Iris pigment epithelial cell (primary cell): ENCODE measurements at places on chromosomes 7 and 10.

DNA sequence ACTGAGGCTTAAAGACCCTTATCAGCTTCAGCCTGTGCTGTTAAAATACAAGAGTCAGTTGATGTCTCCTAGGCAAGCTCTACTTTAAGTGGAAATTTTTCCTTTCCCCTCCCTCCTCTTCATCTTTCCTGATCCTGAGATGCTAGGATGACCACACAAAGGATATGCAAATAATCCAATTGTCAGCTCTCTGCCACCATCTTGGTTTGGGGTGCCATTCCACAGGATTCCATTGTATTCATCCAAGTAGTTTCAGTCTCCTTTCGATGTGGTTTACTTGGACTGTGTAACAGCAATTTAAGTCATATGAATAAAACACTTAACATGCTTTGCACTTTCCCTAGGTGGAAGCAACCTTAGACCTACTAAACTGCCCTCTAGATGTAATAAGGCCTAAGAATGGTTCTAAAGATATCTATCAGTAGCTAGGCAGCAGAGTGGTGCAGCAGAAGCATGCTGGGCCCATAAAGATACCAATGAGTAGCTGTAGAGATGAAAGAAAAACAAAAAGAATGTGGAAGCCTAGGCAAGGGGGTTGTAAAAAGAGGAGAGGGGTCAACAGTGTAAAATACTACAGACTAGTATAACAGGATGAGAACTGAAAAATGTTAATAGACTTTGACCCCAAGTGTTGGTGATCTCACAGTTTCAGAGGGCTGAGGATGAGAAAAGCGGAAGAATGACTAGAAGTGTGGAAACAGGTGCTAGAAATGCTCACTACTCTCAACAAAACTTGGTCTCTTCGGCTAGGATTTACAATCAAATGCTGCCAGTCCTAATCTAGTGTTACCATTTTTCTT lies 2.4 kb upstream of the CFAP69 start:
- no peak for DNase-seq

- no peak for DNase-seq
Observed at GRCh38 chr7:92872701-92873100, 36.3 kb upstream of the CDK6 start.

DNA sequence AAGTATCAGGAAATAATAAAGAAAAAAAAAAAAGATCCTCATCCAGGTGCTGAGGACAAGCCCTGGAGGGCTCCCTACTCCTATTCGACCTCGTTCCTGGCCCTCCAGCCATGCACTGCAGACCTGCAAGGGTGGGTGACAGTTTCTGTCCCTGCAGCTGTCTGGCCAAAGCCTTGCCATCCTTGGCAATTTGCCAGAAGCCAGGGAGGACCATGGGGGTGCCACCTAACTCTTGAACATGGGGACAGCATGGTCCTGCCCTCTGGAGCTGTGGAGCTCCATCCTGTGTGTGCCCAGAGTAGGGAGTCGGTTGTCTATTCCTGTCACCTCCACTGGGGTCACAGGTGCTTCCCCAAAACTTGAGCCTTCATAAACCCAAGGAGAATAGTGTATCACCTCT lies 27.8 kb downstream of the DMBT1 start:
- no peak for DNase-seq

DNA sequence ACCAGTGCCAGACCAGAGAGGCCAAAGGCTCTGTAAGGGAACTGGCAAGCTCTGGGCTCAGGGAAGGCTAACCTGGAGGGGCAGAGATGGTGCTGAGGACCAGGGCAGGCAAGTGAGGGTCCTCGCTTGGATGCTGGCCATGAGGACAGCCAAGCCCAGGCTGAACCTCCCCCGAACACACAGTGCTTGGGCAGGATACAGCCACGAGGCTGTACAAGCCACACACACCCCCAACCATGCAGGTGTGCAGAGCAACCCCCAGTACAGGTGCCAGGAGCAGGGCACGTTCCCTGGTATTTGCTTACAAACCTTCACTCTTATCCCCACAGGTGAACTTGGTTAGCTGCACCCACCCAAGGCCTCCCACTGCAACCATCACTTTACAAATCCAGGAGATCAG lies 185.7 kb downstream of the GRID1 start:
- DNase-seq, result no peak

DNA sequence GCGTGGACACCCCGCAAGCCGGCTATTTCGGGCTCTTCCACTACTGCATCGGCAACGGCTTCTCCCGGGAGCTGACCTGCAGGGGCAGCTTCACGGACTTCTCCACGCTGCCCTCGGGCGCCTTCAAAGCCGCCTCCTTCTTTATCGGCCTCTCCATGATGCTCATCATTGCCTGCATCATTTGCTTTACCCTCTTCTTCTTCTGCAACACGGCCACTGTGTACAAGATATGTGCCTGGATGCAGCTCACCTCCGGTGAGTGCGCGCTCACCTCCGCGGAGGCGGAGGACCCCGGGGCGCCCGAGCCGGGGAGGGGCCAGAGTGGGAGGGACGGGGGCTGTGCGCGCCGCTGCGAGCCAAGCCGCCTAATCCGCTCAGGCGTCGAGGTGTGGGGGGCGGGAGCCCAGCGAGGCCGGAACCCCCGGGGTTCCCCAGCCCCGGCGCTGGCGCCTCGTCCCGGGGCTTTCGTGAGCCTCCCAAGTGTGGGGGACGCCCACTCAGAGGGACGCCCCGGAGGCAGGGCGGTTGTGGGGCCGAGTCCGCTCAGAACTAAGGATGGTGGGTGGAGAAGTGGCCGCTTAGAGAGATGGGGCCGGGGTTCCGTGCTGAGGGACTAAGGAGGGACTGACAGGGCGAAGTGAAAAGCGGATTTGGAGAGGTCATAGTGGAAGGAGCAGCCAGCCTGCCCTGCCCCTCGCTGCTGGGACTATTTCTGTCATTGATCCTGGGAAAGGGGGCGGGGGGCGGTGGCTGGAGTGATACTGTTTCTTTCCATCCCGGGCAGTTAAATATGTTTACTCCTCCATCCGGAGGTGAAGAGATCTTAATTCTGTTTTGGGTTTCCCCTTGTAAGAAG lies 795 bp downstream of the LHFPL3 start:
- DNase-seq, result peak; percentile 3

DNA sequence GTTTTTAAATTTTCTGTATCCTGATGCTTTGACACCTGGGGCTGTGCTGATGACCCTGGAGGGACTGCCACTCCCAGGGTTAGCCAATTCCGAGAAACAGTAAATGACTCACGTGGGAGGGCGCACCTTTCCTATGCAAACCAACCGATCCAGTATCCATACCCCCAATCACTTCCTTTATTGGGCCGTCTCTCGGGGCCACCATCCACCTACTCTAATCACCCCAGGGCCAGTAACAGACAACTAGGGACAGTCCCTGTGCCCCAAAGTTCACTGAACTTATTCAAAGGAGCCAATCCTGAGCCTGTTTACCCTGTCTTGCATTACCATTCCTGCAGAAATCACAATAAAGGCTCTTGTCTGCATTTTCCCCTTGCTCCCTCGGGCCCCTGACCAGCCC lies 6.6 kb upstream of the LGI1 start:
- DNase-seq, result no peak

GRCh38 chr7:66974986-66975590 lies 20.3 kb downstream of the SBDS start:
- no peak for DNase-seq

DNA sequence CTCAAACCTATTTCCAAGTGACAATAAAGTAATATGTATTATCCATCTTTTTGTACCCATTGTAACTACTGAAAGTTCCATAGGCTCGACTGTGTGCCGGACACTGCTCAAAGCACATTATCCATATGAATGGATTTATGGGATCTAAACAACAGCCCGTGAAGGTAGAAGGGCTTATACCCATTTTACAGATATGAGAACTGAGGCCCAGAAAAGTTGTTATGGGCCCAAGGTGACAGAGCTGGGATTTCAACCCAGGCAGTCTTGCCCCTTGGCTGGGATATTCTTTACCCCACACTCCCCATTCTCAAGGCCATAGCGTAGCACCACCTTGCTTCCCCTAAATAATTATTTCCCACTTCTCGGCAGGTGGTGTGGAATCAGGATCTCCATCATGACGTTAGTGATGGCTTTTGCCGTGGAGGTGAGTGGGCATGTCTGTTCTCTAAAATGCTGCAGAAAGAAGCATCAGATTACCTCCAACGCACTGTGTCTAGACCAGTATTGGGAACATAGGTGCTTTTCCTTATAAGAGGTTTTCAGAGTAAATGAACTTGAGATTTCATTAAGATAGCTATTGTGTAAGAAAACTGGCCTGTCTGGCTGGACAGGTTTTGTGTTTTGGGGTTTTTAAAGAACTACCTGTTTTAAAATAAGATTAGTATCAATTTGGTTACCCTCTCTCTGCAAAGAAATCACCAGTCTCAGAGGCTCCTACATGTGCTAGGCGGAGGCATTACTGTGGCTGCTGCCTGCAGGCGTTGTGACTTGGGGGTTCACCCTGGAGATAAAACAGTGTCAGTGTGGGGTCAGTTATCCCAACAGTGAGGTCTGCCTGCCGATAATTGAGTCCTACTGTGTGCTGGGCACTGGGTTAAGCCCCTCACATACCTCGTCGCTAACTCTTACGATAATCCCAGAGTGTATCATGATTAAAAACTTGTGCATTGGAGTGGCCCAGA lies 85.1 kb upstream of the SDK1 start:
- DNase-seq, result no peak

GRCh38 chr10:118564114-118564513 lies 31.3 kb downstream of the PRLHR start:
- DNase-seq, result no peak

- peak; percentile 90 for DNase-seq
Observed at GRCh38 chr10:32149252-32149955, 93.2 kb upstream of the KIF5B start.

GRCh38 chr7:33959676-33960075 lies 54.3 kb downstream of the BMPER start:
- DNase-seq, result no peak

- no peak for DNase-seq
Observed at GRCh38 chr10:132753596-132753995, 32.4 kb downstream of the NKX6-2 start.

DNA sequence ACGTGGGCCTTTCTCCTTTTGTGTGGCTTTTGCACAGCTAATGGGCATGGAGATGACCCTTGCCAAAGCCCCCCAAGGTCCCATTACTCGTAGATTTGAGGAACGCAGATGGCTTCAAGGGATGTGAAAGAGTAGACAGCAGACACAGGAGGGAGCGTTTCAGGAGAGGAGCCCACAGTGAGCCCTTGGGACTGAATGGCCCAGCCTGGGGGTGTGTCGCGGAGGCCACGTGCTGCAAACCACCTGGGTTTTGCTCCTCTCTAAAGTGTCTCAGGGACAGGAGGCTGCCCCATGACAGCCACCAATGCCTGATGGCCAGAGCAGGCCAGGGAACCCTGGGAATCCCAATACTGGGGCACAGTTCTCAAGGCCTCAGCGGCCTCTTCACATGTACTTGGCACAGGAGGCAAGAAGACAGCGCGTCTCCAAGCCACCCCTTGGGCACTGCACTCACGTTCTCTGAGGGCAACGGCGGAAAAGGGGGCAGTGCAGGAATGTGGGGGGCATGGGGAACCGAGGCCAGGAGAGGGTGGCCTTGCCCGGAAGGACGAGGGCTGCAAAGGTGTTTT lies 185.2 kb downstream of the WDR37 start:
- DNase-seq, result no peak

GRCh38 chr10:111161109-111161874 lies 84.5 kb downstream of the ADRA2A start:
- DNase-seq, result no peak

DNA sequence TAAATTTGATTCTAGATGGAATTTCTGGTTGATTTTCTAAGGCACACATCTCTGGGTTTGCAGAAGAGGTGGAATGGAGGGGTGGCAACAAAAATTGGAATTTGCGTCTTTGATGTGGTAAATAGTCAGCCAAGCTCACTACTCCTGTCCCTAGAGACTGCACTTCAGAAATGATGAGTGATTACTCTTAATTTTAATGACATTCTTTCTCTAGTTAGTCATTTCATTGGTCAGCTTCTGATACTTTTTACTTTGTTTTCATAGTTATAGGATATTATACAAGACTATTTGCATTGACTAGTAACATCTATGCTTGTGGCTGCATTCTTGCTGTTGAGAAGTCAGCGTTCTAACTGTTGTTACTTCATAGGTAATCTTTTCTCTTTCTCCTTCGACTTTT lies 658.3 kb downstream of the SUGCT start:
- DNase-seq, result no peak

GRCh38 chr7:135179321-135179925 lies 8.9 kb upstream of the CYREN start:
- no peak for DNase-seq

DNA sequence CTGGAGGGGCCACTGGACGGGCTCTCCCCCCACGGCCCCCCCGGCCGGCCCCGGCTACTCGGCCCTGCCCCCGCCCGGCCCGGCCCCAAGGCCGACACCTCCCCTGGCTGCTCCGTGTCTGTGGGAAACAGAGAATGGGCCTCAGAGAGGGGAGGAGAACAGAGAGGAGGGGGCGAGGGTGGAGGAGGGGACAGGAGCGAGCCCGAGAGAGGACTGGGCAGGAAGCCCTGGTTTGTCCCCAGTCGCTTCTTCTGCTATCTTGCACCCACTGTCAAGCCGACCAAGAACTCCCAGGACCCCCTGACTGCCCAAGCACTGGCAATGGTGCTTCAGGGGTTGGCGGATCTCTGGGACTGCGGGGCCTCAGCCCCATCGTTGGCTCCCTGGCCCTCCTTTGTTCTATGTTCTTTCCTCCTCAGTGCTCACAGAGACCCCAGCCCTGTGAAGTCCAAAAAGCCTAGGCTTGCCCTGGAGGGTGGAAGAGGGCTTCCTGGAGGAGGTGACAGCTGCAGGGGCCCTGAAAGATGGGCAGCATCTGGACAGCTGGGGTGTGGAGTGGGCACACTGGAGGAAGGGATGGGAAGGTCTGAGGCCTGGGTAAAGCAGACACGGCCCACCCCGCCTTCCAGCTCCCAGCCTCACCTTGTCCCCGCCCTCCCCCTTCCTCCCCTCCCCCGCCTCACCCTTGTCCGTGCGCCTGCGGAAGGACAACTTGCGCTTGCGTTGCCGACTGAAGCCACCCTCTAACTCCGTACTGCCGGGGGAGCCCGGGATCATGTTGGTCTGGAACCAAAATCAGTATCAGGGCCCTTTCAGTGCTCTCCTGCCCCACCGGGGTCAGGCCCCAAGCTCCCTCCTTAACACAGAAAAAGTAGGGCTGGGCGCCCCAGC lies 30.1 kb downstream of the KCNH2 start:
- DNase-seq, result no peak

DNA sequence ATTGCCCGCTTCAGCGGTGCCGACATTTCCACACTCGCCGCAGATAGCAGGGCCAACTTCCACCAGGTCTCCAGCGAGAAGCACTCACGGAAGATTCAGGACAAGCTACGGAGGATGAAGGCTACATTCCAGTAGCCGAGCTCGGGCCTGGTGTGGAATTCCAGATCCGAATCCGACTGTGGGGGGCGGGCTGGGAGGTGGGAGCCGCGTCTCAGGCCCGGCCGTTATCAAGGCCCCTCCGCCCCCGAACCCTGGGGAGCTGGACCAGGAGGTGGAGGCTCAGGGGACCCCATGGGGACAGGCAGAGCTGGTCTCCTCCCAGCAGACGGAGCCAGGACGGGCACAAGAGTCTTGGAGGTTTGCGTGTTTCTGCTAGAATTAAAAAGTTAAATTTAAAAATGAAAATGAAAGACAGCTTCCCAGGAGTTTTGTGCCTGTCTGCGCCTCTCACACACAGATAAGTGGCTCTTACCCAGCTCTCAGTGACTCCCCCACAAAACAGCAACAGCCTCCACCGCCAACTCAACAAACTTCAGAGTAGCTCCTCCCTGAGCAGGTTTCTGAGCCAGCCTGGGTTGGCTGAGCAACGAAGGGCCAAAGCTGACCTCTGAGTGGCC lies 5.2 kb upstream of the UTF1 start:
- no peak for DNase-seq

- DNase-seq, result peak; percentile 86
Observed at GRCh38 chr10:63376560-63377304, 89.0 kb downstream of the JMJD1C start.

GRCh38 chr10:30170814-30171213 lies 111.4 kb upstream of the JCAD start:
- DNase-seq, result peak; percentile 77
